ENCODE measurements at places on chromosomes 2 and 18.

DNA sequence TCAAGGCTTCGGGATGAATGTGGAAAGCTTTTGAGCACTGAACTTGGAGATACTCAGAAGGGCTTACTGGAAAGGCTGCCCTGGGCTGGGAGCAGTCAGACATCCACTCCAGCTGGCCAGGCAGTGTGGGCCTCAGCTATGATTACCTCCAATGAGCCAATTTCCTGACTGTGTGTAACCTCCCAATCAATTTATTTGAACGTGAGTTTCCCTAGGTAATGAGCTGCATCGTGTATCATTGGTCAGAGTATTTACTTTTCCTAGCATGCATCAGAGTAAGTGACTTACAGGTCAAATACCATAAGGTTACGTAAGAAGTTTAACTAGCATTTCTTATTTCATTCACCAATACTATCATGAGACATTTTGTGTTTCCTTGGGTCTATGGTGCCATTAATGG lies 11.0 kb upstream of the CTAGE1 start:
- no peak for DNase-seq

DNA sequence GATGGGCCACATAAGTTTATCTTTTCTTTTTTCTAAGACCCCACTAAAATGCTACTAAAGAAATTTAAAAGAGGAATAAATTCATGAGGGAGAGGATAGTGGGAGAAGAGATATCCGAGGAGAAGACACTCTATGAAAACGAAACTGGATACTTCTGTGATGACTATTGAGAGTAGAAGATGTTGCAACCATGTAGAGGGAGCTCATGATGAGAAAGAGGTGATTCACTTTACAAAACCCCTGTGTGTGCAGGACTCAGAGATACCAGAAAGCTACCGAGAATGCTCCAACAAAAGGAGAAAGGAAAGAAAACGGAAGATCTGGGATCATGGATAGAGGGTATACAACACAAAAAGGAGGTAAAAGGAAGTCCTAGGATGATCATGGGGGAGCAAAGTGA lies 34.9 kb downstream of the SLC38A11 start:
- DNase-seq: peak; percentile 89

- no peak for DNase-seq
Measured at GRCh38 chr2:99166218-99166617, 11.5 kb downstream of the LIPT1 start.

GRCh38 chr2:173851141-173851641 lies 114.0 kb downstream of the SP3 start:
- no peak for DNase-seq

DNA sequence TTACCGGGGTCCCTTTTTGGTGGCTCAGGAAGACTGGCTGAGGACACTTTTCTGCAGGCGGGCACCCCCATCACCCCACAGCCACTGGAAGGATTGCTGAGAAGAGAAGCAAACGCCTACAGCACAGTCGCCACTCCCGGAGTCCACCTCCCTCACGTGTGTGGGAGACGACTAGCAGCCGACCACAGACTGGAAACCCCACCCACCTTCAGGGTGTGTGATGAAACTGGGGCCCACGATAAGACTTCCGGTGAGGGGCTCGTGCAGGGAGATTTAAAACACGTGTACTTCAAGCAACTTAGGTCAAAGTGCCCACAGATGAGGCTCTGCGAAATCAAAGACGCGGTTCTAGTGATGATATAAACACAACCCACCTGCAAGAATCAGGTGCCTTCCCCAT lies 26.3 kb downstream of the MBP start:
- peak; percentile 50 for DNase-seq

DNA sequence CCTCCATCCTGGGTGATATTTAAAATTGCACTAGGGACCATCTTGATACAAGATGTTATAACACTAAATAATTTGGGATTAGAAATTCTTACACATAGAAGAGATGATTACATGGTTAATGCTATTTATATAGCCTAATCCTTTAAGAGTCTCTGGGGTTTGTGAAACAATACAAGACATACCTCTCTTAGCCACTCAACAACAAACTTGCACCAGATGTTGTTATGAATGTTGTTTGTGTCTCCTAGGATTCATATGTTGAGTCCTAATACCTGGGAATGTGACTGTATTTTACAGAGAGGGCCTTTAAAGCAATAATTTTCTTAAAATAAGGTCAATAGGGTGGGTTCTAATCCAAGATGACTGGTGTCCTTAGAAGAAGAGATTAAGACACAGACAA lies 678.3 kb downstream of the NYAP2 start:
- no peak for DNase-seq

DNA sequence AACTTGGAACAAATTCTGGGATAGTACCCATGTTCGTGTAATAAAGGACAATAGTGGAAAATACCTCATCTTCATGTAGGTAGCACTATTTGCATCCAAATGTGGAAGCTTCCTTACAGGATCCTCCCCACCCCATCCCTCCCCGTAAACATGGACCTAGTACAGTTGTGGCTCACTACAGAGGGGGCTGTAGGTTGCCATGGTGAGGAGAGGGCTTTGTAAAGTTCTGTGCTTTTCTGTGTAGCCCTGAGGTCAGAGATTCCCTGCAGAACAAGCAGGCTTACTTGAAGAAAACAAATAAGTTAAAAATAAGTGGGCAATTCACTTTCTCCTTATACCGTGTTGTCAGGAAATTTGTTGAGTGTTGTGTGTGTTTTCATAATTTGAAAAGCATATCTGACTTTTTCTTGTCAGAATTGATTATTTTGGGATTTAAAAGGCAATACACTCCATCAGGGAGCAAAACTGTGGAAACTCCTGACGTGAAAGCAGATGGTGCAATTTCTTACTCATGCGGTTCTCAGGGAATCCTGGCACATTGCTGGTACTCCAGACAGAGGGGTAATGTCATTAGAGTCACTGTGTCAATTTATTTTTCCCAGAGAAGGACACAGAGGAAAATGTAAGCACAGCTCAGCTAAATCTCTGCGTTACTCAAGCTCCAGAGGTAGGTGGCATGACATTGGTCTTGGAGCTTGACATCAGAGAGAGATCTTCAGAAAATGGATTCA lies 174.2 kb upstream of the LHCGR start:
- DNase-seq: no peak

DNA sequence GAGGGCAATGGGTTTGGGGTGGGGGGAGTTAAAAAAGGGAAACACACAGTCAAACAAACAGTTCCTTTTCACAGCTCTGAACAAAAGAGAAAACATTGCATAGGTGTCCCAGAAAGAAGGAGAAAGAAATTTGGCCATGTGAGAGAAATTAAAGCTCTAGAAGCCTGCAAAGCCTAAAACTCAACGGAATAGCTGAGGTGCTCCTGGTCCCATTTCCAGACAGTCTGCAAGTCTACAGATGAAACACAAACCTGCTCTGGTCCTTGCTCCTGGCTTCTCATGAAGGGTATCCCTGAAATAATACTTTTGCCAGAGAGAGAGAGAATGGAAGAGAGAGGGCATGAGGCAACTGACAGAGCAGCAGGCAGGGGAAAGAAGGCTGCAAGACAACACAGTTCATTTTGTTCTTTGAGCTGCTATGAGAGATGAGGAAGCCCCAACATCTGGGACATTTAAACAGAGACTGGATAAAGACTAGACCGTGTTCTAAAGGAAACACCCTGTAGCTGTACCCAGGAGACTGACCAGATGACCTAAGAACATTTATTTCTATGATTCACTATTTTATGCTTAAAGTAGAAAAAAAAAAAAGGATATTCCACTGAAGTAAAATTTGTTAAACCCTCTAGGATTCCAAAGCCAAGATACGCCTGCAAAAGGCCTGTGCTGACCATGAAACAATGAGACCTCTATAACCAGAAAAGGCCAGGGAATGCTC lies 57.3 kb upstream of the CYP26B1 start:
- DNase-seq: no peak

DNA sequence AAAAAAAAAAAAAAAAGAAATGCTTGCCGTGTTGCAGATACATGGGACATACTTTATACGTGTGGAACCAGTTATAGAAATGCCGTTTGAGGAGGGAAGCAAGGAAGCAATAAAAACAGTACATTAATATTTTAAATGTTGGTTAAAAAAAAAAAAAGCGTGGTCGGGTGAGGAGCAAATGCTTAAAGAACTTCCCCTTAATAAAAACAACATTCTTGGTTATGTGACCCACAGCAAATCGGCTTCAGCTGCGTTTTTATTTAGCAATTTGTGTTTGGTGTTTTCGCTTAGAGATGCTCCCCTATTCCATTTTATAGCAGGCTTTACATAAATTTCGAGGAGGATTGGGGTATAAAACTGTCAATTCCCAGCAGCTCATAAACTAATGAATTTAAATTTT lies 223.6 kb downstream of the LRRTM1 start:
- DNase-seq: no peak

DNA sequence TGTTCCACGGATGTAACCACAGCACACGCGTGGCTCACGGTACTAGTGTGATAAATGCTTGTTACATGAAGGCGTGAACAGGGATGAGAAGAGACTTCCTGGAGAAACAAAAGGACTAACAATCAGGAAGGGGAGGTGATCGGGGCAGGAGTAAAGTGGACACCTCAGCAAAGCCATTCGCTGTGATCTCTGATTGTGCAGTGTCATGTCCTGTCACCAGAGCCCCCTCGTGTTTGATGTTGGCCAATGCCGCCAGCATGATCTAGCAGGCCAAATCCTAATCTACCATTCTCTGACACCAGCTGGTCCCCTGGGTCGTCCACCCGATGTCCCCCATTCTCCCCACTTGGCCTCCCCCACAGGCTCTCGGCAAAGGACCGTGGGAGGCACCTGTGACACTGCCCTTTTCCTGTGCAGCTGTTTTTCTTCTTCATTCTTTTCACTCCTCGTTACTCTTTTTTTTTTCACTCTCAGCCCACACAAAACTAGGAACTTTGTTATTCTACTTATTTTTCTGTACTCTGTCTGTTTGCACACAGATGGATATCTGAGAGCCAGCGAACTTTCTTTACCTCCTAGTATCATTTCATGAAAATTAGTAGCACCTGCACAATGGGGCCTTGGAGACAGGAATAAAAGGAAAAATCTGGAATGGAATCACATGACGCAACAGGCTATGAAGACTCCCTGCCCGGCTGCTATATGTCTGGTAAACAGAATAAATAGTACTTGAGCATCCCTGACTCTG lies 146.8 kb downstream of the TGIF1 start:
- DNase-seq: peak; percentile 52

DNA sequence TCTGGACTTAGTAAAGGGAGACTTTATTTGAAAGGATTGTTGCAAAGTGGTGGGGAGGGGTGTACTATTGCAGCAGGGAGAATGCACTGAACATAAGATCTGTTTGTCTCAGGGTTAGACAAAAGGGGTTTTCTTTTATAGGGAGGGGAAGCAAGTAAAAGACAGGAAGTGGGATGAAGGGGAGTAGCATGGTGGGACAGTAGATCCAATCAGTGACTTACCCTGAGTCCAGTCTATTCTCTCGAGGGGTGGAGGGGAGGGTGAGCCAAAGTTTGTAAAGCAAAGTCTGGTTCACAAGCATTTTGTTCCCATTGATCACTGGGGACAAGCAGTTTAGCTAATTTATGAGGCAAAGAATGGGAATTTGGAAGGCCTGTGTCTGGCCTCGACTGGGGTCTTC lies 35.0 kb upstream of the CYP27C1 start:
- DNase-seq: peak; percentile 3

All from fibroblast of pulmonary artery (primary cell).